ENCODE measurements at places on chromosomes 5 and 9.

DNA sequence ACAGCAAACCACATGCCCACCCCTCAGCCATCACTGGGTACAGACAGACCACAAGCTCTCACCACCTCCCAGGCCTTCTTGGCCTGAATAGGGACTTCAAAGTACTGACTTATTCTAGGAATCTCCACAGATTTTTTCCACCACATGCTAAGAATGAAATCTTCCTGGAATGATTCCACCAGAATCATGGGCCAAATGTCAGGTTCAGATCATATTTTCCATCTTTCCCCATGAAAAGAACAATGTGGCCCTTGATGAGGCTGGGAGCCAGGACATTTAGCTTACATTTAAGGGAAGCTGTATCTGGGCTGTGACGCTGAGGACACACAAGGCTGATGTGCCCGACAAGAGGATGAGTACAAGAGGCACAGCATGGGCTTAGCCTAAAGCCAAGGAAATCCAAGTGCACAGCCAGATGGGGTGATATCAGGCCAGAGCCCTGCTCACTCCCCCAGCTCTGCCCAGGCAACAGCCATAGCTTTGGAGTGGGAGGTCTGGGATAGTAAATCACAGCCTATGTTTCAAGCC is 28.1 kb downstream of the ACSL6 start:
- DNase-seq: no peak

DNA sequence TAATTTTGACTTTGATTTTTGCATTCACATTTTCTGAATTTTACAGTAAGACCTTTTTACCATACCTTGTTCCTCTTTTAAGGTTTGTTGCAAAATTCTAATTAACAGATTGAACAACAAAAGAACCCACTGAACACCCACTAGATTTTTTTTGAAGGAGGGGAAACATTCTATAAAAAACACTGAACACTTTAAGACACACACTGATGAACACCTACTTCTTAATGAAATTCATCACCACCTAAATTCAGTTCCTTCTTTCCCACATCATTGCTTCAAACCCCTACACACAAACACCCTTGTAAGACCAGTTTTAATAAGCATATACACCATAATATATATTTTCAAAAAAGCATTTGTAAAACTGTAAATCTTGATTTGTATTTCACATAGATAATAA is 559.0 kb upstream of the MEF2C start:
- DNase-seq: no peak

DNA sequence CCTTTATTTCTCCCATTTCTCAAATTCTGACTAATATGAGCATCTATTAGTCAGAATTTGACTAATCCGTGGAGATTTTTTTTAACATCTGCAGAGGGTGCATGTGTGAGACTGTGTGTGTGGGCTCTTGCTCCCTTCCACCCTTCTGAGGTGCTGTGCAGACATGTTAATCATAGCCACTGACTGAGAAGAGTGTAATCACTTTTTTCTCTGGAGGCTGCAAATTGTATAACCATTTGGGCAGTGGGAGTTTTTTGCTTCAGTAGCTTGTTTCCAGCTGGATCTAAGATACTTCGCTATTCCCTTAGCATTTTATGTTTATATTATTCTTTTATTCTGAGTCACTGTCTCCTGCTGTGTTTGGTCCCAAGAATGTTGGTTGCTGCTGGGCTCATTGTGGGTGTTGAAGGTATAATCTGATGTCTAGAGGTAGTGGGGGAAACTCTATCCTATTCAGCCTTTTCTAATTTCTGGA is 66.2 kb downstream of the ARHGEF28 start:
- no peak for DNase-seq

DNA sequence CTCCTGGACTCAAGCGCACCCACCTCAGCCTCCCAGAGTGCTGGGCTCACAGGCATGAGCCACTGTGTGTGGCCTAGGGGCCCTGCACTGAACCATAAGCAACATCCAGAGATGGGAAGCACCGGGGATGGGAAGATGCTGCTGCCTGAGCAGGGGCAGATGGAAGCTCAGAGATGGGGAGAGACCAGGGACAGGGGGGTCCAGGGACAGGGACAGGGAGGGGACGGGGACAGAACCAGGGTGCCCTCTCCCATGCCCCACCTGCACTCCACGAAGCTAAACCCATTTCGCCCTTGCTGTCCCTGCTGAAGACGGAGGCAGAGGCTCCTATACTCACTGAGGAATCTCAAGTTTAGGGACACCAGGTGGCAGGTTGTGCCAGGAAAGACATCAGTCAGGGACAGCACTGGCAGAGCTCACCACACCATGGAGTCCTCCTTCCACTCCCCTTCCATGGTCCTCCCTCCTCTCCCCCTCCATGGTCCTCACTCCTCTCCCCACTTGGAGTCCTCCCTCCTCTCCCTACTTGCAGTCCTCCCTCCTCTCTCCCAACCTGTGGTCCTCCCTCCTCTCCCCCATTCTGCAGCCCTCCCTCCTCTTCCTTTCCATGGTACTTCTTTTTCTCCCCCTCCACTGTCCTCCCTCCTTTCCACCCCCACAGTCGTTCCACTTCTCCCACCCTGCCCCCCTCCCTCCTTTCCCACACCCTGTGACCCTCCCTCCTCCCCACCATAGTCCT is 45.5 kb upstream of the LRRC14B start:
- DNase-seq: no peak

DNA sequence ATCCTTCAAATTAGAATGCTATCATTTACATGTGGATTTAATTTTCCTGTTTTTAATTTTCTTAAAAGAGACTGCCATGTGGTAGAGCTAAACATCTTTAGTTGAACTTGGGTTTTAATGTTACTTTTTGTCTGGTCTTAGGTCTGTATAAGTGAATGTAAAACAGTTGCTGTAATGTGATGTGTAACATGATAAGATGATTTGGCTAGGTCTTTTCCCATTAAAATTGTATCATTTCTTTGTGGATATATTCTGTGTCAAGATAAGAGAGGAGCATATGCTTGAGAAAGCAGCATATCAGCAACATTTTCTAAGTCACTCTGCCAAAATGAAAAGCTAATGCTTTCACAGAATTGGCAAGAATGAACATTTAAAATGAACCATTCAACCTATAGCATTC is 18.5 kb downstream of the TMEM167A start:
- DNase-seq: no peak

DNA sequence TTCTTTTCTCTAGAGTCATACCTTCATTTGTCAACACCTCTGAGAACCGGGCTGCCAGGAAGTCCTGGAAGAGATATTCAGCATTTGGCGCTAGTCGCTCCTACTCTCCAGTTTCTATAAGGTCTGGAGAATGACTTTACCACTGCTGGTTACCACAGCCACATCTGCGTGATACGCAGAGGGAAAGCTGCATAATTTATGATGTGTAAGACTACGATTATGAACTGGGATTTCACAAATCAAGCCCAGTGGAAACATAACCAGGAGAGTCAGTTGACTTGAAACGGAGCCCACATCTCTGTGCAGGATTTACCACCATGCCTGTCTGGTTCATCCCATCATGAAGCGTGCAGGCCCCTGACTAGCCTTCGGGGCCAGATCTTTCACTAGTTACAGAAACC is 72.6 kb downstream of the FGF1 start:
- DNase-seq: no peak

GRCh38 chr5:161539016-161539415 is 7.5 kb downstream of the GABRB2 start:
- no peak for DNase-seq

DNA sequence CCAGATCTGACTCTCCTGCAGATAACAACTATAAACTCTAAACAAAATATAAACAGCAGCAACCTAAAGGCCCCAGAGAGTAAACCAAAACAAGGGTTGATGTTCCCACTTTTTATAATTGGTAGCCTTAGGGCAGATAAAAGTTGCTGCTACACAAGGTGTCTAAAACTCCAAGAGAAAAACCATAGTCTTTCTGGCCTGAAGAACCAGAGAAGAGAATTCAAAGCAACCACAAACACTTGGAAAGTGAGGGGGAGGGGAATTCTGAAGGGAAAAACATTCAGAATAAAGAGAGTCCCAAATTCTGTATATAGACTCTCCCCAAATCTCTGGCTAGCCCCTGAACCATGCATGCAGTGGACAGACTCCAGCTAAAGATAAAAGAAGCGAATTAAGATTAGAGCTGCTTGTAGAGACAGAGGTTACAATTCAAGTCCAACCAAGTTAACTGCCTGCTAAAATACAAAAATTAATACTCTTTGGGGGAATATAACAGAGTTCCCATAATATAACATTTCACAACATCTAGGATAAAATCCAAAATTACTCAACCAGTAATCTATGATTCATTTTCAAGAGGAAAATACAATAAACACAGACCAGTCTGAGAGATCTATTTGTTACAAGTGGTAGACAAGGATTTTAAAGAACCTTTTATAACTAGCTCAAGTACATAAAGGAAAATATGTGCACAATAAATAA is 37.5 kb upstream of the RGMB start:
- DNase-seq: no peak

GRCh38 chr5:159550951-159551350 is 220.7 kb upstream of the IL12B start:
- DNase-seq: no peak

Data from Panc1 (cell line).